ENCODE measurements at places on chromosomes 3 and 15. TPM values are rescaled to one million over a fixed set of nuclear protein-coding genes. Genes with fewer than 3 reads are reported as not detected.

The CMTM8 gene
- 4.7 TPM for total RNA-seq

The INTS14 gene
- 28.8 TPM for total RNA-seq

The INO80 gene
- 30.6 TPM for total RNA-seq

The SI gene
- not detected for total RNA-seq

The CLK3 gene
- 87.8 TPM for total RNA-seq

GRCh38 chr3:181701096-181701495 is 10.6 kb upstream of the SOX2 start:
- DNase-seq, result no peak
- no peak overlapping the region for H3K4me3 ChIP-seq
- H3K4me1 ChIP-seq, result peaks cover under 1% of the 10 kb centered on the region
- H3K27ac ChIP-seq, result no peak overlapping the region
- H3K36me3 ChIP-seq, result no peaks in the 10 kb centered on the region
- peaks cover 91% of the 10 kb centered on the region for H3K27me3 ChIP-seq

DNA sequence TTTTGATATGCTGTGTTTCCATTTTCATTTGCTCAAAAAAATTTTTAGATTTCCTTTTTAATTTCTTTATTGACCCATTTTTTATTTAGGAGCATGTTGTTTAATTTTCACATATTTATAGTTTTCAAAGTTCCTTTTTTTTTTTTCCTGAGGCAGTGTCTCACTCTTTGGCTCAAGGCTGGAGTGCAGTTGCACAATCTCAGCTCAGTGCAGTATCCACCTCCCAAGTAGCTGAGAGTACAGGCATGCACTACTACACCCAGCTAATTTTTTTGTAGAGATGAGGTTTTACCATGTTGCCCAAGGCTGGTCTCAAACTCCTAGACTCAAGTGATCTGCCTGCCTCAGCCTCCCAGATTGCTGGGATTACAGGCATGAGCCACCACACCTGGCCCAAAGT is 36.2 kb downstream of the PFN2 start:
- H3K4me1 ChIP-seq, result no peaks in the 10 kb centered on the region
- DNase-seq, result peak; percentile 46
- H3K36me3 ChIP-seq, result no peaks in the 10 kb centered on the region
- no peak overlapping the region for H3K27ac ChIP-seq

- H3K4me1 ChIP-seq, result no peaks in the 10 kb centered on the region
- H3K27me3 ChIP-seq, result no peaks in the 10 kb centered on the region
- no peaks in the 10 kb centered on the region for H3K36me3 ChIP-seq
- no peak overlapping the region for H3K27ac ChIP-seq
- DNase-seq, result no peak
Observed at GRCh38 chr3:130850044-130850797, 43.7 kb upstream of the ATP2C1 start.

GRCh38 chr3:28502397-28502937 is 153.8 kb upstream of the AZI2 start:
- no peak overlapping the region for H3K4me3 ChIP-seq
- no peaks in the 10 kb centered on the region for H3K4me1 ChIP-seq
- no peak overlapping the region for H3K27ac ChIP-seq
- H3K27me3 ChIP-seq, result no peaks in the 10 kb centered on the region

DNA sequence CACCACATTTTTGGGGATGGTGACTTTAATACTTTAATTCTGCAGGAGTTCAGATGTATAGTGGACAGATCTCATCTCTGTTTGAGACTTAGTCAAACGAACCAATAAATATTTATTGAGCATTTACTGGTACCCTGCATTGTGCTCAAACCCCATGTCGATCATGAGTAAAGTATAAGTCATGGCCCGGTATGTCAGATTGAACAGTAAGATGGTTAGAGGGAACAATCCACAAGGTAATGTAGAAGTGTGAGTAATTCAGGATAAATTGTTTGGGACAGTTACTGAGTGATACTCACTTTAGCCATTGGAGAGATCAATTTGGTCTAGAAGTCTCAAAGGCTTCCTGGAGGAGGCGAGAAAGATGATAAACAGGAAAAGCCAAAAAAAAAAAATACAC is 265.5 kb upstream of the C2CD4B start:
- H3K27me3 ChIP-seq, result no peaks in the 10 kb centered on the region
- no peak overlapping the region for H3K27ac ChIP-seq
- no peaks in the 10 kb centered on the region for H3K36me3 ChIP-seq
- DNase-seq, result no peak

DNA sequence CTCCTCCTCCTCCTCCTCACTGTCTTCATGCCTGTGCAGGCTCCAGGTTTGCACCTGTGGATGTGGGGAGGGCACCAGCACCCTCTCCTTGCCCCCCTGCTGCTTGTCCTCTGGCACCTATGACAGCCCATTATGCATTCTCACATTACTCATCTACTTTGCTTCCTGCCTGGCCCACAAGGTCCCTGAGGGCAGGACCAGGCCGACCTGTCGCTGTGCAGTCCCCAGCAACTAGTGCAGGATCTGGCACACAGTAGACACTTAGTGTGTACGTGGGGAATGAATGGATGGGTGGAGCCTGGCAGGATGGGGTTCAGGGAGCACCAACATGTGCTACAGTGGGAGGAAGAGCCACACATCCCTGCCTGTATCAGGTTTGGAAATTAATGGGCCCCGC is 58.3 kb upstream of the TMEM115 start:
- no peak overlapping the region for H3K27ac ChIP-seq
- no peak for DNase-seq
- H3K4me3 ChIP-seq, result no peak overlapping the region

DNA sequence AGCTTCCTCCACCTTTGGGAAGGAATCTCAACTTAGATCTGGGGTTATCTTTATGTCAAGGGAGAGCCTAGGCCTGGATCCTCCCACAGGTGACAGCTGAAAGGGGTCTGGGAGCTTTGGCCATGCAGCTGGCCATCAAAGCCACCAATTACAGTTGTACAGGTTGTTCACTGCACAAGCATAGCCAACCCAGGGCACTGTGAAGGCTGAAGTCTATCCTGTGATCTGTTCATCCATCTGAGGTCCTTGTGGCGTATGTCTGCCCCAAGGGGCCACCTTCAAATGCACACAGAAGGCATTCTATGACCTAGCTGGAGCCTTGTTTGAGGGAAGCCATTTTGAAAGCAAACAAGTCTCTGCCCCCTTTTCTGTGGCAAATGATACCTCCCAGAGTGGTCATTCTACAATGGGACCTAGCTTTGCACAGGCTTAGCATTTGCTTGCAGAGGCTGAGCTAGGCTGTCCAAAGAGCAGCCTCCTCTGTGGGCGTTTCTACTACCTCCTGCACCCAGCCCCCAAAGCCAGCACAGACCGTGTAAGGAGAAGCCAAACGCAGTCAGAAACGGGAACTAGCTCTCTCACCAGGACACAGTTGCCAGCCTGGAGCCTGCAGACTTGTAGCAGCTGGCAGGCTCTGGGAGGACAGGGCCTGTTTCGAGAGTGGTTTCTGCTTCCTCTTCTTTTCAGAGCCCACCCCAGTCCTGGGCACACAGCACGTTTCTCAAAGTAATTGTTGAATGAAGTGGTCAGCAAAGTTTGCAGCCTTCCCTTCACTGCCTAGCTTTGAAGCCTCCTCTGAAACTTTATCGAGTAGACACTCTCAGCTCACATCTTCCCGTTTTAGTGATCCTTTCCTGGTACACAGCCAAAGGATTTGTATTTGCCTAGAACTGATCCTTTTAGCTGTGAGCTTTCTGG is 157.3 kb upstream of the SMAD3 start:
- H3K4me3 ChIP-seq, result no peak overlapping the region
- no peak for DNase-seq
- no peak overlapping the region for H3K27ac ChIP-seq
- H3K4me1 ChIP-seq, result no peaks in the 10 kb centered on the region
- no peaks in the 10 kb centered on the region for H3K27me3 ChIP-seq

DNA sequence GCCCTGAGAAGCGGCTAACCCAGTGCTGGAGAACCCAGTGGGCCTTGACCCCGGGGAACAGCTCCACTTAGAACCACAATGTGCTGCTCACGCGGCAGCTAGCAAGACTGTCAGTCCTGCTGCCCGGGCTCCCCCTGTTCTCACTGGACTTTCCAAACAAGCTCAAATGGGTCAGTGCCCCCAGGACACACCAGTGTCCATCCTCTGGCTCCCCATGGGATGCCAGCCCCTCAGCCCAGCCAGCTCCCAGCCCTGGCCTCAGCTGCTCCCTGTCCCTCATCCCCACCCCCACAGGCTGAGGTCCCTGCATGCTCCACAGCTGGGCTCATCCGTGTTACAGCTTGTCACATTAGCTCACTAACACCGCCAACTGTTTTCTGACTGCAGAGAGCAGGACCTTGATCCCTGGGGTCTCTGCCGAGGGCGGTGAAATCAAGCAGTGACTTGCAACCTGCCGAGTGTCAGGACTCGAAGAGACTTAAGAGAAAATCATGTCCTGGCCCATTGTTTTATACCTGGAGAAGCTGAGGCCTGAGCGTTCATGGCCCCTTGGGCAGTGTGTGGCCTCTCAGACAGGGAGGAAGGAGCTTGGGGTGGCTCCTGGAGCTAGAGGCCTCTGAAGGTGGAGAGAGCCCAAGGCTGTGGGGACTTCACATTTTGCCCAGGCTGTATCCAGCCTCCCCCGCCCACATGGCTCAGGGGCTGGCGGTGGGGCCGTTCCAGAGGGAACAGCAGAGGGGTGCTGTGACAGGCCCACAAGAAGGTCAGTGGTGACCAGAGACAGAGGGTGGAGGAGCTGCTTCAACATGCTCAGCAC is 157.5 kb downstream of the MEGF11 start:
- H3K4me3 ChIP-seq, result no peak overlapping the region
- no peaks in the 10 kb centered on the region for H3K36me3 ChIP-seq
- DNase-seq, result no peak
- no peak overlapping the region for H3K27ac ChIP-seq
- H3K4me1 ChIP-seq, result no peaks in the 10 kb centered on the region

DNA sequence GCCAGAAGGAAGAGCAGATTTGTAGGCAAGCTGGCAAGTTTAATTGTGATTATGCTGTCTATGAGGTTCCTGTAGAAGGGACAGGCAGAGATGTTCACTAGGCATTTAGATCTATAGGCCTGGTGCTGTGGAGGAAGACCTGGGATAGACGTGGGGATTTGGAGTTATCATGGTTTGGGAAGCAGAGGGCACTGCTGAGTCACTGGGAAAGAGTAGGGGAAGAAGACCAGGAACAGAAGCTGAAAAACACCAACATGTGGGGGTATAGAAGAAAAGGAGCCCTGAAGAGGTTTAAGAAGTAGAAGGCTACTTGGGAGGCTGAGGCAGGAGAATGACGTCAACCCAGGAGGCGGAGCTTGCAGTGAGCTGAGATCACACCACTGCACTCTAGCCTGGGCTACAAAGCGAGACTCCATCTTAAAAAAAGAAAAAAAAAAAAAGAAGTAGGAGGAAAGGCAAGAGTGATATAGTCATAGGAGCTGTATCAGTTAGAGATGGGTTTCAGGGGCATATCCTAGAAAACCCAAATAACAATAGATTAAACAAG is 19.3 kb downstream of the GRK7 start:
- H3K36me3 ChIP-seq, result no peaks in the 10 kb centered on the region
- H3K4me1 ChIP-seq, result no peaks in the 10 kb centered on the region
- no peaks in the 10 kb centered on the region for H3K27me3 ChIP-seq
- no peak for DNase-seq
- no peak overlapping the region for H3K4me3 ChIP-seq

DNA sequence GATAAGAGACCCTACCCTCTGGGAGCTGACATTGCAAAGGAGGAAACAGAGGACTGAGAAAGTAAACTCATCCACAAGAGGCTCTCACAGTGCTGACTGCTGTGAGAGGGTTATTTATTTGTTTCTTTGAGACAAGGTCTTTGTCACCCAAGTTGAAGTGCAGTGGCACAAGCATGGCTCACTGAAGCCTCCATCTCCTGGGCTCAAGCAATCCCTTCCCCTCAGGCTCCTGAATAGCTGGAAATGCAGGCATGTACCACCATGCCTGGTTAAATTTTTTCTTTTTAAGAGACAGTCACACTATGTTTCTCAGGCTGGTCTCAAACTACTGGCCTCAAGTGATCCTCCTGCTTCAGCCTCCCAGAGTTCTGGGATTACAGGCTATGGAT is 52.8 kb downstream of the FBLN2 start:
- no peak overlapping the region for H3K27ac ChIP-seq
- no peaks in the 10 kb centered on the region for H3K36me3 ChIP-seq

GRCh38 chr15:91022832-91023129 is 387 bp upstream of the VPS33B start:
- H3K36me3 ChIP-seq, result no peaks in the 10 kb centered on the region
- H3K4me1 ChIP-seq, result no peaks in the 10 kb centered on the region
- DNase-seq, result no peak
- no peaks in the 10 kb centered on the region for H3K27me3 ChIP-seq

GRCh38 chr3:132837615-132838014 is 115.4 kb upstream of the NPHP3 start:
- no peak overlapping the region for H3K4me3 ChIP-seq
- H3K36me3 ChIP-seq, result no peaks in the 10 kb centered on the region
- no peaks in the 10 kb centered on the region for H3K27me3 ChIP-seq
- H3K27ac ChIP-seq, result no peak overlapping the region
- no peak for DNase-seq

- H3K4me3 ChIP-seq, result no peak overlapping the region
- H3K27me3 ChIP-seq, result no peaks in the 10 kb centered on the region
- peak overlapping the region; percentile 79 for H3K27ac ChIP-seq
Observed at GRCh38 chr3:138465925-138466324, 31.5 kb downstream of the ESYT3 start.

GRCh38 chr3:66099541-66100065 is 60.9 kb upstream of the MAGI1 start:
- DNase-seq, result no peak
- H3K4me1 ChIP-seq, result no peaks in the 10 kb centered on the region
- no peaks in the 10 kb centered on the region for H3K27me3 ChIP-seq
- H3K36me3 ChIP-seq, result no peaks in the 10 kb centered on the region
- H3K4me3 ChIP-seq, result no peak overlapping the region
